Fibroblast of villous mesenchyme (primary cell): ENCODE measurements at places on chromosomes 13 and 19. TPM values are rescaled to one million over a fixed set of nuclear protein-coding genes. Genes with fewer than 3 reads are reported as not detected.

DNA sequence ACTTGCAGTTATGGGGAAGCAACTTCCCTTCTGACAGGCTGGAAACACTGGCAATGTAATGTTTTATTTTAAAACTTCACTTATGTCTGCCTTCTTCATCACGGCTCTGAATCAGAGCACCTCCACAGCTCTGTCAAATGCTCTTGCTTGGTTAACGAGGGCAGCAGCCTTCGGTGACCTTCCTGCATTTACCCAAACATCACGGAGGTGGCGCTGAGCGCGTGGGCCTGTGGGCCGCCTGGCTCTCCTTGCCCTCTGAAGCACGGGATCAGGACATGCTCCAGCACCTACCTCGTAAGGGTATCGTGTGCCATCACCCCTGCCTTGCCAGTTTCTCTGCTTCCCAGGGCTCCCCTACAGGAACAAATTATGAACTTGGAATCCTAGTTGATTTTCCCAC, 310.0 kb downstream of the TEX29 start:
- no peak for DNase-seq

FGF22 gene
- total RNA-seq = not detected in 2 replicates

GIPR gene
- 0.32 TPM in 1 of 2 replicates, not detected in the other for total RNA-seq

- peak; percentile 10 for DNase-seq
Measured at GRCh38 chr13:77034881-77035280, 7.9 kb upstream of the FBXL3 start.

GRCh38 chr13:78589206-78589605, 14.1 kb downstream of the POU4F1 start:
- DNase-seq = peak; percentile 35

DNA sequence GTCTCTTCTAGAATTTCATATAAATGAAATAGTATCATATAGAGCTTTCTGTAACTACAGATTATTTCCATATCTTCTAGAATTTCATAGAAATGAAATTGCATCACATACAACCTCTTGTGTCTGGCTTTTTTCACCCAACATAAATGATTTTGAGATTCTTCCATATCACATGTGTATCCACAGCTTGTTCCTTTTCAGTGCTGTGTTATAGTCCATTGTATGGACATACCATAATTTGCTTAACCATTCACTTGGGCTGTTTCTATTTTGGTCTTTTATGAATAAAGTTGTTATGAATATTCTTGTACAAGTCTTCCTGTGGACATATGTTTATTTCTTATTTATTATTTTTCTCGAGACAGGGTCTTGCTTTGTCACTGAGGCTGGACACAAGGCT, 11.7 kb downstream of the TPRX1 start:
- DNase-seq = no peak

GRCh38 chr19:16604615-16605014, 23.4 kb downstream of the MED26 start:
- no peak for DNase-seq

DNA sequence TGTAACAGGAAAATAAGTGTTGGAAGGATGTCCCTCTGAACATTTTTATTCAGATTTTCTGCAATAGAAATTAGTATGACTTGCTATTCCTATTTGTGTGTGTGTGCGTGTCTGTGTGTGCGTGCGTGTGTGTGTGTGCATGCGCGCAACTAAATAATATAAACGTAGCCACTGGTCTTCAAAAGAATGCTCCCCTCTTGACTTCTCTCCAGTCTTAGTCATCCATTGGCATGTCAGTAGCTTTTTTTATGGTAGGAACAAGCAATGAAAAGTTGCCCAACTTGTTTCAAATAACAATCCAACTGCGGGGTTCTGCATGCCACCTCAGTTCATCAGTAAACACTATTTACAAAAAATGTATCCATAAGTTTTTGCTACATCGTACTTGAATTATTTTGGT, 249.6 kb downstream of the GPC6 start:
- DNase-seq = peak; percentile 61

GRCh38 chr13:44576351-44577235, 463 bp upstream of the TSC22D1 start:
- peak; percentile 4 for DNase-seq

SULT2B1 gene
- under 0.01 TPM in 1 of 2 replicates, not detected in the other for total RNA-seq

DNA sequence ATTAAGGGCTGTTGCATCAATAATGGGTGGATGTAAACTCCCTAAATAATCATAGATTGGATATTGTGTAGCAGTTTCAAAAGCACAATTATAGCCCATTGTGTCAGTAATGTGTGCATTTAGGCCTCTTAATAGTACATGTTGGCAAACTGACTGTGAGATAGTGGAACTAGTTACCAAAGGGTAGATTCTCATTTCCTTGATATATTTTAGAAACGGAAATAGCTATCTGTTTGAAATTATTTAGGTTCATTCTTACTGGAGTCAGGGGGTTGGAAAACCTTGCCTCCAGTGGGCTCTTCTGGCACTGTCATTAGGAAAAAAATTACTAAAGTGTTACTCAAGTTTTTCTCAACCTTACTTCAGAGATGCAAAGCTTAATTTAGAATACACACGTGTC, 1074.9 kb downstream of the PCDH17 start:
- no peak for DNase-seq

DNA sequence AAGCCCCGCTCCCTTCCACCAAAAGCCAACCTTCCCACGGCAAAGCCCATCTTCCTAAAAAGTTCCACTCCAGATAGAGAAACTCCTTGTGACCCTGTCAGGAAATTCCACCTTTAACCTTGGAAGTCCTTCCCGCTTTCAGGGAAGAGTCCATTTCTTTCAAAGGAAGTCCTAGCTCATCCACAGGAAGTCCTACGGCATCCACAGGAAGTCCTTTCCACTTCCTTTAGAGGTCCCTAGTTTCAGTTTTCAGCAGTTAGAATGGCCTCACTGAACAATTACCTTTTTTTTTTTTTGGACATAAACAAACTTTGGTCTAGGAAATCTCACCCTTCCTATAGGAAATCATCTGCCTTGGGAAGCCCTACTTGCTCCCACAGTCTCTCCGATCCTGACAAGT, 31.7 kb downstream of the TRPM4 start:
- DNase-seq = no peak

TMPRSS9 gene
- not detected in 2 replicates for total RNA-seq

GRCh38 chr13:113566227-113566561, 18.4 kb upstream of the TFDP1 start:
- no peak for DNase-seq

GRCh38 chr19:38057959-38058690, 151.1 kb downstream of the SIPA1L3 start:
- DNase-seq = no peak

DNA sequence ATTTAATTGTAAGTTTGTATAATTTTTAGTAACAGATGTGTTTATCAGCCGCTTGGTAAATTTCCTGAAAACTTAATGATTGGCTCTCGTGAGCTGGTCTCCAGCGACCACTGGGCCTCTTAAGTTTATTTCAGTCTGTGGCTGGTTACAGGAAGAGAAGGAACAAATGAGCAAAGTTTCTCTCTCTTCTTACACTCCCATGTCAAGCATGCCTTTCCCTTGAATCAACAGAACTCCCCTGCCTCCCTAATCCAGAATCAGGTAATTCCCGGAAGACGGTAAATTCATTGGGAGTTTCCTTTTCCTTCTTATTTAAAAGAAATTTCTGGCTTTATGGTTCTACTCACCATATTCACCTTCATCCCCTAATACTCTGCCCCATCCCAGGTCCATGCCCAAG, 52.5 kb upstream of the POMP start:
- DNase-seq = no peak

GRCh38 chr13:27170516-27171243, 931 bp downstream of the USP12 start:
- DNase-seq = no peak

SPACA4 gene
- total RNA-seq = not detected in 2 replicates

GRCh38 chr13:73065665-73066340, 7.0 kb downstream of the KLF5 start:
- no peak for DNase-seq

DNA sequence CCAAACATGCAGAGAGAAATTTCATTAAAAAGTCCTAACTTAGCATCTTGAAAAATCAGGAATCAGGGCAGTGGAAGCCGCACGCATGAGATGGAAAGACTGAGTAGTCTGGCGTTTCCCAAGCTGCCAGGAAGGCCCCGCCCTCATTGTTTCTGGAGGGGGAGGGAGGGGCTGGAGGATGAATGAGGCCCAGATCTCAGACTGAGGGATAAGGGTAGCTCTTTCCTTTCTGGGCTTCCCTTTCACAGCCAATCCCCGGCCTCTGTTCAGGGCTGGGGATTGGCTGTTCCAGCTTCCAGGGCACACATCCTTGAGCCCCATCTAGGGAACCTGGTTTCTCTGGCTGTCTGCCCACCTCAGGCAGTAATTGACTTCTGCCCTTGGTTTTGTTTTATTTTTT, 7.3 kb downstream of the C19orf53 start:
- DNase-seq = peak; percentile 86

SMIM44 gene
- not detected in 2 replicates for total RNA-seq

GRCh38 chr13:41567363-41567762, 110.0 kb downstream of the RGCC start:
- no peak for DNase-seq

DNA sequence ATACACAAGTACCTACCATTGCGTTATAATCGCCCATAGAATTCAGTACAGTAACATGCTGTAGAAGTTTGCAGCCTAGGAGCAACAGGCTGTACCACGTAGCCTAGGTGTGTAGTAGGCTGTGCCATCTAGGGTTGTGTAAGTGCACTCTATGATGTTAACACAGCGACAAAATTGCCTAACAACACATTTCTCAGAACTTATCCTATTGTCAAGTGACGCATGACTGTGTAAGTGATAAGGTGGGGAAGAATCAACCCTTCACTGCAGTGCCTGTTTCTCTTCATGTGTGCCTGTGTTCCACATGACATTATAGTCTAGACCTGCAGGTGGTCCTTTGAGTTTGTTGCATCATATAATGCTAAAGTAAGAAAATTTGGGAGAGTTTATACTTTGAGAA, 94.0 kb downstream of the PCDH9 start:
- DNase-seq = no peak

DNA sequence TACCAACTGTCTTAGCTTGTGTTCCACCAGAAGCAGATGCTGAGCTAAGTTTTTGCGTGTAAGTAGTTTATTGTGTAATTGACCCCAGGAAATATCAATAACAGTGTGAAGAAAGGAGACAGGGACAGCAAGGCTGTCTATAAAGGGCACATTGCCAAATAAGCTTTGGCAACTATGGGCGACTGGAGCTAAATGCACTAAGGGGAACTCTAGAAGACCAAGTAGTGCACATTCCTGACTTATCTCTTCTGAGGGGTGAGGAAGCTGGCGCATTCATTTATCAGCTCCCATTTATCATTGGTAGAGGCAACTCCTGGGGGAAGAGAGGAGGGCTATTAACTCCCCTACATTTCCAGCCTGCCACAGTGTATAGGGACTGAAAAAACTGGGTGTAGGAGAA, 135.0 kb downstream of the DLEU7 start:
- no peak for DNase-seq

DPY19L3 gene
- 22.5 and 30.0 TPM in 2 replicates for total RNA-seq

DNA sequence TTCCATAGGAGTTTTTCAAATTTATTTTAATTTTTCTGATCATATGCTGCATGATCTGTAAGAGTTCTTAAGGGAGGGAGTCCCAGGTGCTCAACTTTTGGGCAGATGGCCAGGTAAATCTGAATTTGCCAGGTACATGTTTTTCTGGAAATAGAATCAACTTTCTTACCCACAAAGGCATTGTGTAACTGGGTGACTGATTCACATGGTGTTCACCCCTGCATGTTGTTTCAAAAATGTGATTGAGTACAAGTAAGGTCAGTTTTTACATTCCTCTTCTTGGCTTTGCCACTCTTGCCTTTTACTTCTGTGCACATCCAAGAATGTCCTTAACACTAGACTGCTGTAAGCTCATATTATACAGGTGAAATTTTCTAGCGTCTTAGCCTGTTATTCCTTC, 30.4 kb downstream of the RB1 start:
- DNase-seq = peak; percentile 23

- peak; percentile 86 for DNase-seq
Measured at GRCh38 chr19:32363175-32363574, 17.8 kb downstream of the ZNF507 start.

DNA sequence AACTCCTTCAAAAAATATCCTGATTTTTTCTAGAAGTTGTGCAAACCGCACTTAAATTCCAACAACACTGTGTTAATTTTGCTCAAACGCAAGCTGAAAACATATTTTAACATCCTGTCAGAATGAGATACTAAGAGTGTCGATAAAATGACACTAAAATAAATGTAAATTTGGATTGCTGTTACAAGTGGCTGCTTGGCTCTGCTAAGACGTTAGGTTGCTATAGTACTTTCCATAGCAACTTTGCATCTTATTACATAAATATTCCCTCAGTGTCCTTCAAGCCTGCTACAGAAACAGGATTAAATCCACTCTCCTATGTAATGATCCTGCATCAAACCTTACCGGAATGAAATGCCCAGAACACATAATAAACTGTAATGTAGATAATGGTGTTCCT, 292.1 kb downstream of the DNAJC15 start:
- no peak for DNase-seq

- no peak for DNase-seq
Measured at GRCh38 chr13:111326981-111327642, 6.7 kb downstream of the TEX29 start.

- DNase-seq = no peak
Measured at GRCh38 chr19:35177377-35178274, 23.1 kb downstream of the FXYD5 start.
